ENCODE measurements at places on chromosomes 13 and 19. TPM values are rescaled to one million over a fixed set of nuclear protein-coding genes. Genes with fewer than 3 reads are reported as not detected.

The CYP2A7 gene
- total RNA-seq, result not detected

The MUC16 gene
- total RNA-seq, result 0.42 TPM

The LRRC8E gene
- 4.8 TPM for total RNA-seq

The ZNF729 gene
- not detected for total RNA-seq

The THAP8 gene
- total RNA-seq, result 12.7 TPM

The TUBA3C gene
- total RNA-seq, result not detected

The ZNF100 gene
- 19.4 TPM for total RNA-seq

The GRIK5 gene
- 42.5 TPM for total RNA-seq

The SRRM5 gene
- not detected for total RNA-seq

The NCR1 gene
- total RNA-seq, result 0.78 TPM

The URAD gene
- total RNA-seq, result not detected

All from GM23338 (cell line).